ENCODE measurements at places on chromosomes 12 and 14.

GRCh38 chr12:122894193-122895121, 1.5 kb downstream of the VPS37B start:
- DNase-seq: no peak

GRCh38 chr14:21902561-21903181, 229.1 kb upstream of the OR4E1 start:
- DNase-seq: no peak

DNA sequence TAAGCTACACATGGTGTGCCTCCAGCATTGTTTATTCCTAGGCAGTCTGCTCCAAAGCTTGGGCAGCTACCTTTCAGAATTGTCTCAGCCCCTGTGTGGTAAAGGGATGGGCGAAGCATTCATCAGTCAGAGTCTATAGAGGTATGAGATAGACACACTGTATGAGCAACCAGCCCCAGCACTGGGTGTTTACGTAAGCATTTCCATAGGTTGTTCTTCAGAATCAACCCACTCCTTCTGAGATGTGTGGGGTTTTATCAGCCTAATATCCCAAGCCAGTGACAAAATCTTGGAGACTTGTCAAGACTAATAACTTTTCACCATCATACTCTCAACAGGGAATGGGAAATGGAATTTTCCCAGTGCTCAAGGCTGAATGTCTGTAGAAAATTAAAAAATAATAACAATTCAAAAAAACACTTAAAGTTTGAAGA, 98.2 kb downstream of the BTG1 start:
- no peak for DNase-seq

DNA sequence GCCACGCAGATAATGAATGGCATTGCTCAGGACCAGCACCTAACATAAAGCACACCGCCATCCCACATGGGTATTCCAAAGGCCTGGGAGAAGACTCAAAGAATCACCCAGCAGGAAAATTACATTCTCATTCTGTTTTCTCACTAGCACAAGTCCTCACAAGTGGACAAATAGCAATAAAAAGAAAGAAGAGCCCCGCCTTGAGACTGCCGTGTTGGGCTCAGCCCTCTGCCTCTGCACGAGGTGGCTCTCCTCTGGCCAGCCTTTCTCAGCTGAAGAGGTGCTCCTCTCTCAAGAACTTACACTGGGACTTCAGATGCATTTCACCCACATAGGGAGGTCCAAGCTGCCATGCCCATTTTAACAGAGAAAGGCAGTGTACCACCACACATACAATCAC, 207.5 kb downstream of the SPTSSA start:
- no peak for DNase-seq

GRCh38 chr12:50218386-50218785, 51.2 kb upstream of the CERS5 start:
- DNase-seq: no peak

DNA sequence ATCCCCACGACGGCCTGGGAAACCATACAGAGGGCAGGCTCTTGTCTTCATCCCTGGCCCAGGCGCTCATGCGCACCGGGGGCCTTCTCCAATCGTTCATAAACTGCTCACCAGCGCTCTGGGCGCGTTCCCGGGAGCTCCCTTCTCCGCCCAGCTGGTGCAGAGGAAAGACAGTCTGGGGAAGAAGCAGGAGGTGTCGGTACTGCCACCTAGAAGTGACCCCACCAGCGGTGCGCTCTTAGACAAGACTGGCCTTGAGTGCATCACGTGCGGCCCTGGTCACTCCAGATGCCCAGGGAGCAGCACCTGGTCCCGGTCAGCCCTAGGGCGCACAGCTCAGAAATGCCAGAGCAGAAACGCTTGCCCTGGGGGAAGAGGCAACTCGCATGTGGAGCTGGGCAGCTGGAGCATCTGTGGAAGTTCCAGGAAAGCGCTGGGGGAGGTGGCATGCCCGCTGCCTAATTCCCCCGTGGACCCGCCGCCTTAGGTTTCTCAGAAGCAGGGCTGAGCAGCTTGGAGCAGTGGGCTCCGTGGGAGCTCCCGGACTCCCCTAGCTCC, 2.5 kb downstream of the GSC start:
- no peak for DNase-seq

DNA sequence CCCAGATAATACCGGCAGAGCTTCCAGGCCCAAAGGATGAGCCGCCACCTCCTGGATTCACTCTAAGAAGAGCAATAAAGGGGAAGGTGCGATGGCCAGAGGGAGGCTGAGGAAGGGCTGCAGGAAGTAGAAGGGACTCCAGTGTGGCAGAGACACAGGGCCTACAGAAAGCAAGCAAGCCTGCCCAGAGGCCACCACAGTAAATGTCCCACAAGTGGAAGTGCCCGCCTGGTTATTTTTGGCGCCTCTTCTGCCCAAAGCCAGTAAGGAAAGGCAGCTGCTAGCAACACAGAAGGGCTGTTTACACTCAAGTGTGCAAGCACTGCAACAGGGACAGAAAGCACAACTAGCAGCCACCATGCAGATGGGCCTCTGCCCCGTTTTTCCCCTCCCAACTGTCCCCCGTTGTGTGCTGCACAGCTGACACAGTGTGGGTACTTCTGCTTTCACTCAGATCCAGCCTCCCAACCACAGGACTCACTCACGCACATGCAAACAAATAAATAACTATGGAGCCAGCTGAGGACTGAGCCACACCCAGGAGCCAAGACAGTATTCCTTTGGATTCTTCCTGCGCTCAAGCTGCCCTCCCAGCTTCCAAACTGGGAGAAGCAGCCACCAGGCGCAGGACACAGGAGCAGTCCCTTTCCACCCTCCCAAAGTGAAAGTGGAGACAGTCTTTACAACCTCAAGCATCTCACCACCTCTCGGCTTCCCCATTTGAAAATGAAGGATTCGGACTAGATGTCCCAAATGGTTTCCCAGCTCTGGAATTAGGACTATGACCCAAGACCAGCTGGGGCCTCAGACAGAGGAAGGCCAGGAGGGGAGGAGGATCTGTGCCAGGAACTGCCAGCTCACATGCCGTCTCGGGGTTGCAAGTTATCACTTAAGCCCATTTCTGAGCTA, 40.0 kb upstream of the PNMA1 start:
- DNase-seq: peak; percentile 45

DNA sequence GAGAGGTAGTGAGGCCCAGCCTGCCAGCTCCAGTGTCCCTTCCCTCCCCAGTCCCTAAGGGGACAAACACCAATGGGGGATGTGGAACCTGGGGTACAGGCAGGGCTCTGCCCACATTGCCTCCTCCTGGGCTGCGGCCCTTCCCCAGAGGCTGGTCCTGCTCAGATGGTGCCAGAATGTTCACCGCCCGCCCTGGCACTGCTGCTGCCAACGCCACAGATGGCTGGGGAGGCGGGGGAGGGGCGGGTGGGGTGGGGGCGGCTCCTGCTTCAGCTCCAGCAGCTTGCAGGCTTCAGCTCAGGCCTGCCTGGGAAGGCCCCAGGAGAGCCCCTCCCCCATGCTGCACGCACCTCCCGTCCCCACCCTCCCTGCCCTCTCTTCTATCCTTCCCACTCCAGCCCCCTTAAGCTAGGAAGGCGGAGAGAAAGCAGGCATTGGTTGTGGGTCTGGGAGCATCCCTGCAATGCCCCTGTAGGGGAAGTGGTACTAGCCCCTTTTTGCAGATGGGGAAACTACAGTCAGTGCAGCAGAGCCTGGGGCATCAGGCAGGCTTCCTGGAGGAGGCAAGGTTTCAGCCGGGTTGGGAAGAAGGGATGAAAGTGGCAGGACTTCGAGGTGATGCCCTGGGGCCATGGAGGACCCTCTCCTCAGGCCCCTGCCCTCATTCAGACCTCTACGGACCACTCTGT, 2.0 kb upstream of the BEGAIN start:
- DNase-seq: no peak

GRCh38 chr12:62779488-62779887, 155.5 kb downstream of the PPM1H start:
- DNase-seq: no peak

- no peak for DNase-seq
These were observed 387.0 kb upstream of the GARIN6 start for GRCh38 chr12:99260456-99260996.

DNA sequence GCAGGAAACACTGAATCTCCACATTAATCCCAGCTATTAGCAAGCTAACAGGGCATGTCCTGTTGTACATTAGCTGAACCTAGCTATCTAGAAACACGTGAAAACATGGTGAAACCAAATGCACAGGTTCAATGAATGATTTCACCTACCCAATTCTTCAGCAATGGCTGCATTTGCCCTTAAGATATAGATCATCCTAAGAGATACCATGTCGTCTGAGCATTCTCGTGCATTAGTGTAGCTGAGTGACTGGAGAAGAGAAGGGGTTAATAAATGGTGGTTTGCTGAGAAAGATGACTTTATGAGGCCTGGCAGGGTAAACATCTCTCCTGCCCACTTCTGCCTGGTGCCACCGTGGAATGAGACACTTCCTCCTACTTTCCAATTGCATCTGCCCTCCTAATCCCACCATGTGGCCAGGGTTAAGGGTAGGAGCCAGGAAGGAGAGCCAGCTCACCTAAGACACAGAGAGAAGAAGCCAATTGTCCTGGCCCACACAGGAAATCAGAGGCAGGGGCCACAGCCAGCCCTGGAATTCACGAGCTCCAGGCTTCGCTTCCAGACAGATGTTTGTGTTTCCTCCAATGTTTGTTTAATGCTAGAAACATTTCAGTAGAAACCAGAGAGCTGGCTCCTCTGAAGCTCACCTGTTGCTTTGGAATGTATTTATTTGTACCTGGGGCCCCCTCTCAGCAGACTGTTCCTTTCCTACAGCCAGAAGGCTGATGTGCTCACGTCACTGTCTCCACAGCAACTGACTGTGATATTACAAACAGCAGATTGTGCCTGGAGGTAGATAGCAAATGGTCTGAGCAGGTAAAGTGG, 126.0 kb upstream of the PARP11 start:
- DNase-seq: no peak

GRCh38 chr12:2034633-2035430, 18.0 kb upstream of the CACNA1C start:
- DNase-seq: peak; percentile 92

- DNase-seq: no peak
These were observed 113.2 kb downstream of the CAND1 start for GRCh38 chr12:67382241-67382871.
